AG08395 (cell line): ENCODE measurements at places on chromosomes 16 and 17.

DNA sequence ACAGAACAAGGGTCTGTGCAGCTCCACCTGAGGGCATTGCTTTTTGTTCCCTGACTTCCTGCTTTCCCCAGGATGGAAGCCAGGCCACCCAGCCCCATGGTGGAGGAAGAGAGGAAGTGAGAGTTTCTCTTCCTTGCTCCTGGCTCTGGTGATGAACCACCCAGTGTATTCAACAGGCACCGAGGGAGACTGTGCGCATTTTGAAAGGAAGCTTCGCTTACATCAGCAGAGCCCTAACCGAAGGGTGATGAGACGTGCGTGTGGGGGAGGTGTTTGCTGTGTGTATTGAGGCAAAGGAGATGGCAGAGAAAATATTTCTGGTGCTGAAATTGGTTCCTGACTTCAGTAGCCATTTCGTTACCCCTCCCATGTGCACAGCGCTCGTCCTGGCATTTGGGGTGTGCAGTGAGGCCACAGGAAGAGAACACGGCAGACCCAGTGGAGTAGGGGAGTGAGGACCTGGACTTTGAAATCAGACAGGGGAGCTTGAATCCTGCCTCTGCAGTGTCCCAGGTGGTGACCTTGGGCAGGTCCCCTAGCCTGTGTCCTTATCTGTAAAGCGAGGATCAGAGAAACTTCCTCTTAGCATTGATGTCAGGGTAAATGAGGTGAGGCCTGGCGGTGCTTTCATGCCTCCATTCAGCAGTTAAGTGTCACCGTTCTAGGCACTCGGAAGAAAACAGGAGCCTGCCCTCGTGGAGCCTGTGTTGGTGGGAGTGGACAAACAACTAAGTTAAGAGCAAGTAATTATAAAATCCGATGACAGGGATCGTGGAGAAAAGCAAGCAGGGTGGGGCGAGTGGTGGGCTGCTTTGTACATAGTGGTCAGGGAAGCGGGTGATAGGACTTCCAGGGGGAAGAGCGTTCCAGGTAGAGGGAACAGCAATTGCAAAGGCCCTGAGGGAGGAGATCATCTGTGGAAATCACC, 7.4 kb downstream of the CMIP start:
- no peak for DNase-seq

DNA sequence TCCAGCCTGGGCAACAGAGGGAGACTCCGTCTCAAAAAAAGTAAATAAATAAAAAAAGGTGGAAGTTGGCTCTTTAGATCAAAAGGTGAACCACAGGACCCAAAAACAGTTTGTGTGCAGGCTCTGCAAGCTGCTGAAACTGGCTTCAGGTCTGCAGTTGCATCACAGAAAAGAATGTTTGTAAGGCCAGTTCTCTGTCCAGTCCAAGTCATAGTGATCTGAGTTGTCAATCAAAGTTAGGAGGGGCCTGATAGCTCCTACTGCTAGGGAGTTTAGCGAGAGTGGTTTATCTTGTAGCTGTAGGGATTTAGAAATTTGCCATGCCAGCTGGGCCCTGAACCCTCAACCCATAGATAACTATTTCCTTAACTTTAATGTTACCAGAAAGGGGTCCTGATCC, 101.2 kb upstream of the CACNG5 start:
- no peak for DNase-seq

DNA sequence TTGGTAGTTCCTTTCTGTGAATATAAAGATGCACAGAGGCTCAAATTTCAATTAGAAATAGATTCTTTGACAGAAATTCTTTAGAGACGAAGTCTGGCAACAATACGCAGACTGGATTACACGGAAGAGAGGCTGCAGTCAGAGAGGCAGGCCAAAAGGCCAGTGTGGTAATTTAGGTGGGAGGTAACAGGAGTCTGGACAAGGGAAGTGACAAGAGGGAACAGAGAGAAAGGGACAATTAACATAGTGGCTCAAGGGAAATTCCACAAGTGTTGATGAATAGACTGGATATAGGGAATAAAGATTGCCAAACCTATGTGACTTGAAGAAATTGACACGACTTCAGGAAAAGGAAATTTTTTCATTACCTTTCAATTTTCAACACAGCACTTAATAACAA, 54.6 kb downstream of the STX8 start:
- no peak for DNase-seq

- DNase-seq = no peak
Measured at GRCh38 chr16:79317521-79317920, 283.0 kb downstream of the MAF start.

DNA sequence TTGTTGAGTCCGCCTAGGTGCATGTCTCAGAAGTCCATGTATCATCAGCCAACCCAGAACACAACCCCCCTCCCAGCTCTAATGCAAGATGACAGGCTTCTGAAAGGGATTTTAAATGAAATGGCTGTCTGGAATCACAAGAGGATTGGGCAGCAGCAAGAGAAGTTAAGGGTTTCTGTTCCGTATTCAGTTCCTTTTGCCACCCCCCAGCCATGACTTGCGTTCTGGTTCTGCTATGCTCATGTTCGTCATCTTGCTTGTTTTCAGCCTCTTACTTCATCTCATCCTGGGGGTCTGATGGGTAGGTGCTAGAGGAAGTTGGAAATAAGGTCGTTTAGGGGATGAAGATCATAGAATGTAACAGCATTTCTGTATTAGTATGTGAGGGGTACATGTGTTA, 12.0 kb downstream of the MINK1 start:
- no peak for DNase-seq

GRCh38 chr17:45951941-45952340, 47.1 kb upstream of the STH start:
- no peak for DNase-seq

DNA sequence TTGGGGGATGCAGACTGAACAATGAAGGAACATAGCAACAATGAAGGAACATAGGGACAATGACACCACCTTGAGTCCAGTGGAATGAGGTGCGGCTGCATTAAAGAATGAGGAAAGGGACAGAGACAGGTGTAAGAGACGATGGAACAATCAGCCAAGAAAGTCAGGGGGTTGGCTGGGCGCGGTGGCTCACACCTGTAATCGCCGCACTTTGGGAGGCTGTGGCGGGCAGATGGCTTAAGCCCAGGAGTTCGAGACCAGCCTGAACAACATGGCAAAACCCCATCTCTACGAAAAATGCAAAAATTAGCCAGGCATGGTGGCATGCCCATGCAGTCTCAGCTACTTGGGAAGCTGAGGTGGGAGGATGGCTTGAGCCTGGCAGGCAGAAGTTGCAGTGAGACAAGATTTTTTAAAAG, 13.6 kb upstream of the CBFB start:
- no peak for DNase-seq

GRCh38 chr16:57091975-57092785, at the start of gene CPNE2:
Gene CPNE2 (plus strand): TSS chr16:57092583. CDS start chr16:57110743, 18,160 bp downstream.
- DNase-seq = peak; percentile 63

- peak; percentile 22 for DNase-seq
Measured at GRCh38 chr17:61997664-61998063, 67.4 kb downstream of the MED13 start.

- DNase-seq = no peak
Measured at GRCh38 chr17:65893692-65894279, 298.1 kb downstream of the CEP112 start.

DNA sequence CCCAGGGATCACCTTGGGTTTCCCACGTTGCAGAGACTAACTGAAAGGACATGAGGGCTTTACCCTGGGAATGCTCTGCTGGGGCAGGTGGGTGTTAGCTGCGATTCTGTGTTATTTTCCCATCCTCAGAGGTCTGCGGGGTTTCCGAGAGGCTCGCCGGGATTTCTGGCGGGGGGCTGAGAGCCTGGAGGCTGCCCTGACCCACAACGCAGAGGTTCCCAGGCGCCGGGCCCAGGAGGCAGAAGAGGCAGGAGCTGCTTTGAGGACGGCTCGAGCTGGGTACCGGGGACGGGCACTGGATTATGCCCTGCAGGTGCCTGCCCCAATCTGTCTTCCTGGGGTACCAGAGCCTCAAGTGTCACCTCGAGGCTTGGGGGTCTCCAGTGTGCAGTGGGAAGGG, 6.9 kb downstream of the ACAP1 start:
- DNase-seq = no peak

GRCh38 chr16:13885700-13886099, 34.3 kb upstream of the ERCC4 start:
- no peak for DNase-seq

- peak; percentile 21 for DNase-seq
Measured at GRCh38 chr17:72587773-72588511, 467.1 kb downstream of the SOX9 start.

- DNase-seq = no peak
Measured at GRCh38 chr16:67915831-67916723, 15.6 kb downstream of the CTRL start.

- no peak for DNase-seq
Measured at GRCh38 chr17:7881276-7882054, 7.1 kb upstream of the CHD3 start.

GRCh38 chr16:69451166-69451565, 26.7 kb downstream of the CYB5B start:
- DNase-seq = no peak

GRCh38 chr16:11121083-11121608, 134.9 kb downstream of the SOCS1 start:
- no peak for DNase-seq

GRCh38 chr16:88528902-88529318, 41.3 kb upstream of the ZC3H18 start:
- DNase-seq = no peak

DNA sequence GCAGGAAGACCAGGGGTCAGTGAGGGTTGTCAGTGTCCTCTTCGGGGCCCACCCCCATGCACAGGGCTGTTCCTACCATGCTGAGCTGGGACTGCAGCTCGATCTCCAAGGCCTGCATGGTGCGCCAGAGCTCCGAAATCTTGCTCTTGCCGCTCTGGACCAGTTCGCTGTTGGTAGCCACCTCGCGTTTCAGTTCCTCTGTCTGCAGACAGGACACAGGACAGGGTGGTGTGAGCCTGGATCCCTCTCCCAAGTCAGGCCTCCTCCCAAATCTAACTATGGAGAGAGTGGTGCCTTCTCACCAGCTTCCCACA, 90.9 kb downstream of the GOSR1 start:
- DNase-seq = no peak

DNA sequence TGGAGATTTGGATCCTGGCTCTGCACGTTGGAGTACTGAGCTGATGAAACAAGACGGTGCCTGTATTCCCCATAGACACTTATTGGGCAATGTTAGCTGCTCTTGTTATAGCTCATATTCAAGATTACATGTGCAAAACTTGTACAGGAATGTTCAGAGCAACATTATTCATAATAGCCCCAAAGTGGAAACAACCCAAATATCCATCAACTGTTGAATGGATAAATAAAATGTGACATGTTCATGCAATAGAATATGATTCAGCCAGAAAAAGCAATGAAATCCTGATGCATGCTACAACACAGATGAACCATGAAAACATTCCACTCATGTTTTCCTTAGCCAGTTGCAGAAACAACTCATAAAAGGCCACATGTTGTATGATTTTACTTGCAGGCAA, 5.7 kb upstream of the SDR42E1 start:
- peak; percentile 39 for DNase-seq

DNA sequence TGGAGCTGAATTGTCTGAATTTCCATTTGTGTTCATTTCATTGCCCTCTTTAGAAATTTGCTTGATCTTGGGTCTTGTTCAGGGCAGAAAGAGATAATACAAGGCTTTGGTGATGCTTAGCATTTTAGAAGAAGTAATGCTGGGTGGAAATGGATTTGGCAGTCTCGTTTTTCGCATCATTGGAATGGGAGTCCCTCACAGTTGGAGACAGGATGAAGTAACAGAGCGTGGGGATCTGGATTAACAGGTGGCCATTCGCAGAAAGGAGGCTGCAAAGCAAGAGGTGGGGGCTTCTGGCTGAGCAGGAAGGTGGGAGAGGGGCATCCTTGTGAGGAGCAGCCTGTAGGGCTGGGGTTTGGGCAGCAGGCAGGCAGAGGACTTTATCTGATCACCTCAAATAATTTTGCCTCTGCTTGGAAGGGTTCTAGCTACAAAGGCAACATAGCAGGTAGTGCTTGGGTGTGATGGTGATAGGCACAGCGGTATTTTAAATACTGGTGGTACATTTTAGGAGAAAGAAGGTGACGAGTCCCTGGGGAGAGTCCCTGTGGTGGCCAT, 17.0 kb downstream of the KSR1 start:
- no peak for DNase-seq

DNA sequence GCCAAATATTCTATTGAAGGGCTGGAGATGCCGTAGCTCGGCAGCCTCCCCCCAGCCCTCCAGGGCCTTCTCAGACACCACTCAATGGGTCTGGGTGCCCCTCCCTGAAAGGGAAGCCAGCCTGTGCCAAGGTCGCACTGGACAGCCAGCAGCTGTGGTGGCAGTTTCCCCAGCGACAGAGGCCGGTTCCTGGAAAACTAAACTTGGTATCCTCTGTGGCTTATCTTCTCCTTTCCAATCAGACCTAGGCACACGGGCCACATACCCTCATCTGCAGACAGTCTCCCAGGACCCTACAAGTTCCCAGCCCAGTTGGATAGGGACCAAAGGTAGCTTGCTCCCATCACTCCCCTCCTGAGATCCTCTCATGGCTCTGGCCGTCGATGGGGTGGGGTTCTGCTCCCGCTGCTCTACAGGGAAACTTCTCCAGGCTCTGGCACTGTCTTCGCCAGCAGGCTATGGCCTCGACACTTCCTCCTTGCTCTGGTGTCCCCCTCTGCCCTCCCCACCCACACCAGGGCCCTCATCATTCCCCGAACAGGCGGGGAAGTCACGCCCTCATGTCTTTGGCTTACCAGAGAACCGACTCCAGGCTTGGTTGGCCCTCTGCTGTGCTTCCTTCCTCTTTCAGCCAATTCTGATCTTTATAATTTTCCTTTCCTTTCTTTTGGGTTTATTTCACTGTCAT, 18.3 kb upstream of the IL21R start:
- no peak for DNase-seq

DNA sequence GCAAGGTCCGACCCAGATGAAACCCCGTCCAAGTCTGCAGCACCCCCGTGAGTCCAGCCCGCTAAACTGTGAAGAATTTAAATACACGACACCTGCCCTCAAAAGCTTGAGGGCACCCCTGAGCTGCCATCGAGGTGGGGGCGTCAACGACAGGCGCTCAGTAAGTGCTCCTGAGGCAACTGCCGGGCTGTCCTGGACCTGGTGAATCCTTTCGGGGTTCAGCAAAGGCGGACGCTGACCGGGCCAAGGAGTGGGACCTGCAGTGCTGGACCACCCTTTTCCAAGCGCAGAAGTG, 512 bp upstream of the ENDOV start:
- no peak for DNase-seq

DNA sequence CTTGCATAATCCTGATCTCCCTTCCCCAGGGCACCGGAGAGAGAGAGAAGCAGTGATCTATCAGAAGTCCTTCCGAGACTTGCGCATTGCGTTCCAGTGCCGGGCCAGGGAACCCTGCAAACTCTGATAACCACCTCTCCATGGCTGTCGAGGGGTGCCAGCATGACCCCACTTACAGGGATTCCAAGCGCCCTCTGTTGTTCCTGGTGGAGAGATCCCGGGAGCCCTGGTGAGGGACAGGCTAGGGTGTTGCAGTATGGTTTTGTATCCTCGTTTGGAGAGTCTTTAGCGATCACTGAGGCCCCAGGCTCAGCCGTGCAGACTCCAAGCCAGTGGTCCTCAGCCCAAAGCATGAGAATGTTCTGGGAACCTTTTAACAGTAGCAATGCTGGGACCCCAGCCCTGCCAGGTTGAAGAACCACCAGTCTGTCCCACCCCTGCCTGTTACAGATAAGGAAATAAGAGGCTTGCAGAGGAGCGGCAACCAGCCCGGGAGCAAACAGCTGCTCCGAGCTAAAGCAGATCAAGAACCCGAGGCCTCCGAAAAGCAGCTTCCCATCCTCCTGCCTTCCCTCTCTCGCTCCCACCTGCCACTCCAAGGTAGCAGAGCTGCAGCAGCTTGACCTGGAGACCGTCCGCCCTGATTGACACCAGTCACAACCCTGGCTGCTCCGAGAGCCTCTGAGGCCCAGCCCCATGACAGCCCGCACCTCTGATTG, 150.3 kb upstream of the RPL38 start:
- no peak for DNase-seq
